Fibroblast of the aortic adventitia (primary cell): ENCODE measurements at places on chromosomes 16 and 17. TPM values are rescaled to one million over a fixed set of nuclear protein-coding genes. Genes with fewer than 3 reads are reported as not detected.

USH1G gene
- 0.49 TPM in 1 of 2 replicates, not detected in the other for total RNA-seq

PYCARD gene
- total RNA-seq = 29.3 and 126 TPM in 2 replicates

IL34 gene
- total RNA-seq = 3.4 and 10.9 TPM in 2 replicates

HOXB5 gene
- 0.27 and 0.57 TPM in 2 replicates for total RNA-seq
